Uterus (tissue), 4 donors: ENCODE measurements at places on chromosomes 5 and 9. TPM values are rescaled to one million over a fixed set of nuclear protein-coding genes. Genes with fewer than 3 reads are reported as not detected.

The TMEM174 gene
- total RNA-seq = not detected

The SPINK5 gene
- 4.6 TPM for total RNA-seq

The AQP7 gene
- total RNA-seq = not detected

The GKAP1 gene
- 24.8 TPM for total RNA-seq

The SHLD3 gene
- total RNA-seq = 5.6 TPM

The PDLIM4 gene
- 148 TPM for total RNA-seq

The SLC31A1 gene
- 20.6 TPM for total RNA-seq

The LSM11 gene
- total RNA-seq = 14.3 TPM
